Hematopoietic multipotent progenitor cell treated with erythropoietin and hydrocortisone succinate and interleukin-3 and kit ligand, for 8 days (in vitro differentiated cells): ENCODE measurements at places on chromosomes 1 and 21.
A peak's percentile ranks its signal among the peaks of the same experiment; 100 is the strongest.

GRCh38 chr1:234645964-234646363, 36.0 kb upstream of the IRF2BP2 start:
- no peak for DNase-seq

GRCh38 chr1:182616130-182617013, 12.2 kb upstream of the RGS16 start:
- DNase-seq = peak; percentile 70

- DNase-seq = no peak
These were observed 478.2 kb upstream of the VAMP3 start for GRCh38 chr1:7292714-7293419.

DNA sequence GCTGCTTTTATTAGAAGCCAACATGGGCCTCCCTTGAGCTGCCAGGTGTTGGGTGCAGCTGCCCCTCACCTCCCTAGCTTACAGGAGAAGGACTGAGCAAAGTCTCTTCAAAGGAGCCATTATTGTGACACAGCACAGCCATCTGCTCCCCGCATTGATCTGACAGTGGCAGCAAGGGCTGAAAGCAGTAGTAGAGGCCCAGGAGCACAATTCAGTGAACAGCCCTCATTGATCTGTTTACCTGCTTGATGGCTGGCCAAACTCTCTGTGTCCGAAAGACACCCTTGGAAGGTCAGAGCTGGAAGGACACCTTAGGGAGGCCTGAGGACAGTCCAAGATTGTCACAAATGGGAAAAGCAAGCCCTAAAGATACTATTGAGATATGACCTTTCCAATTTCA, 14.5 kb downstream of the HMGB4 start:
- no peak for DNase-seq

DNA sequence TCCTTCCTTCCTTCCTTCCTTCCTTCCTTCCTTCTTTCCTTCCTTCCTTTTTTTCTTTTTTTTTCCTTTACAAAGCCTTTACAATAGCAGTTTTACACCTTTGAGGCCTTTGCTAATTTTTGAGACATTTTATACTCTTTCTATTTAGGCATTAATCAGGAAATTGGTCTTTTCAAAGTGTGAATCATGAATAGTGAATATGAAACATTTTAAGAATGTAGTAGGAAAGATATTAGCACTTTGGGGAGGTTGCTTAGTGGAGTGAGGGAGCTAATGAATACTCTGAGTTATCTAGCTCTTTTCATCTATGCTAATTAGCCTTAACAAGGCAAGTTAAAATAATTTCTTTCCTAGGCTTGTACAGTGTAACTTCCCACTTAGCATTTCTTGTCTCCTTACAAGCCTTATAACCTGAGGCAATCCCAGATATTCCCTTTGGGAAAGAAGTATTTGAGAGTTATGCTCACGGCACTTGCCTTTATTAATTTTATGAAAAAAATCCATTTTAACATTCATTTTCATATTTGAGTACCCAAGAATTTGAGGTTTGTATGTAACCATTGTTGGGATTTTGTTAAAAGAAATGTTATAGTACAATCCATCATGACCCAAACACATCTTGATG, 122.6 kb downstream of the NTNG1 start:
- no peak for DNase-seq

DNA sequence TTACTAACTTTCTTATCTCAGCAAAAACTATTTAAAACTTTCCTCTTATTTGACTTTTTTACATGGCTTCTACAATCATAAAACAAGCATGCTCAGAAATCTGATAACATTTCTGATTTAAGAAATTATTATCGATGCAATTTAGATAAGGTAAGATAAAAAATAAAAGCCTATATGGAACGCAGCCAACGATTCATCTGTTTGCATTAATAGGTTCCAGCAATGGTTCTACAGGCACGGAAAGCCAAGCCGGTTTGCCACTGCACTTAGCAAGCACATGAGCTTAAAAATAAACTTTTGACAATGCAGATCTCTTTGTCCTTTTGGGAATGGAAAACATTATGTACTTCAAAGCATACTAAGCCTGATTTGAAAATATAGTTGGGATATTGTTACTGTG, 77.5 kb upstream of the KCNK2 start:
- no peak for DNase-seq

- no peak for DNase-seq
These were observed 2.9 kb downstream of the CD84 start for GRCh38 chr1:160576390-160576789.

GRCh38 chr1:234823191-234824176, 213.5 kb upstream of the IRF2BP2 start:
- no peak for DNase-seq
